ENCODE measurements at places on chromosomes 13 and 19.

DNA sequence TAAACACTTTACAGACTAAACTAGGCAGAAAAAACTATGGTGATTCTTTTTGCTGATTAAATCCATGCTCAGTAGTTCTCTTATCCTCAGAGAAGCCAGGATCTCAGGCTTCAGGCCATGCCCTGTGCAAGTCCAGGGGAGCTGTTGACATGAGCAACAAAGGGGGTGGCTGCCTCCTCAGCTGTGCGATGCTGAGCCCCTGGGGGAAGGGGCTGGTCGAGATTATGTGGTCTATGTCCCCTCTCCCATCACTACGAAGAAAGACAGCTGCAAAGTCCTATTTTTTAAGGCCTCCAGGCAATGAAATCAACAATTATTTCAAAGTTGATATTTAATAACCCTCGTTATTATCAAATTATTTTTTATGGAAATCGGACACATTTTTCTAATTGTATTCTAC is 37.0 kb downstream of the IRS2 start:
- no peak for DNase-seq

DNA sequence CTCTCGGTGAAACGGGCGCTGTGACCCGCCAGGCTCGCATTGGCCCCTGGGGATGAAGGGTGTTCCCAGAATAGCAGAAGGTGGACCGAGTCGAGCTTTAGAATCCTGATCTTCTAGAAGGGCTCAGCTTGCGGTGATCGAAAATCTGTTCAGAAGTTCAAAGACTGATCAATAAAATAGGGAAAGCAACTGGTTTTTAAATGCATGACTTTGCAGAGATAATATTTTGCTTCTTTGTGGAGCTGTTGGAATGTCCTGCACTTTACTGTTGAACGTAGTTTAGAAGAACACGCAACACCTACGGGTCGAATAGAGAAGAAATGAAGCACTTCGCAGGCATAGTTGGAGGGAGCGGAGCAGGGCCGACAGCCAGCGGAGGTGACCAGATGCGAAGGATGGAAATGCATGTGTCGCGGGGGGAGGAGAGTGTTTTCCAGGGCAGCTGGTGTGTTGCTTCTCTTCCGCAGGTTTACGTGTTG is 766 bp downstream of the CEBPG start:
- DNase-seq = peak; percentile 27

- peak; percentile 64 for DNase-seq
These were observed 546 bp downstream of the UBXN6 start for GRCh38 chr19:4456843-4457653.

DNA sequence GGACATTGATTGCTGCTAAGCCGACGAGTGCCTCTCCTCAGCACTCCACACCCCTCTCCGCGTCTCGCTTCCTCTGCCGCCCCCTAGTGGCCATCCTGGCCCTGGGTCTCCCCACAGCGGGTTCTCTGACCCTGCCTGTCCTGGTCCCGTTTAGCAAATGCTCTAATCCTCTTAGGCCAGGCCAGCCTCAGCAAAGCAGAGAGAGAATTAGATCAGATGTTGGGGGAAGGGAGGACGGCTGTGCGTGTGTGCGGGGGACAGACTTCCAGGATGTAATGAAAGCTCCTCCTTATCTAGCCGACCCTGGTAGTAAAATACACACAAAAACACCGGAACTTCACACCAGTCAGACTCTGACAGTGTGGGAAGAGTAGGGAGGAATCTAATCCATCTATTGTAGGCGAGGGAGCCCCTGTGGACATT is 4.5 kb downstream of the TPRX2 start:
- DNase-seq = peak; percentile 74

DNA sequence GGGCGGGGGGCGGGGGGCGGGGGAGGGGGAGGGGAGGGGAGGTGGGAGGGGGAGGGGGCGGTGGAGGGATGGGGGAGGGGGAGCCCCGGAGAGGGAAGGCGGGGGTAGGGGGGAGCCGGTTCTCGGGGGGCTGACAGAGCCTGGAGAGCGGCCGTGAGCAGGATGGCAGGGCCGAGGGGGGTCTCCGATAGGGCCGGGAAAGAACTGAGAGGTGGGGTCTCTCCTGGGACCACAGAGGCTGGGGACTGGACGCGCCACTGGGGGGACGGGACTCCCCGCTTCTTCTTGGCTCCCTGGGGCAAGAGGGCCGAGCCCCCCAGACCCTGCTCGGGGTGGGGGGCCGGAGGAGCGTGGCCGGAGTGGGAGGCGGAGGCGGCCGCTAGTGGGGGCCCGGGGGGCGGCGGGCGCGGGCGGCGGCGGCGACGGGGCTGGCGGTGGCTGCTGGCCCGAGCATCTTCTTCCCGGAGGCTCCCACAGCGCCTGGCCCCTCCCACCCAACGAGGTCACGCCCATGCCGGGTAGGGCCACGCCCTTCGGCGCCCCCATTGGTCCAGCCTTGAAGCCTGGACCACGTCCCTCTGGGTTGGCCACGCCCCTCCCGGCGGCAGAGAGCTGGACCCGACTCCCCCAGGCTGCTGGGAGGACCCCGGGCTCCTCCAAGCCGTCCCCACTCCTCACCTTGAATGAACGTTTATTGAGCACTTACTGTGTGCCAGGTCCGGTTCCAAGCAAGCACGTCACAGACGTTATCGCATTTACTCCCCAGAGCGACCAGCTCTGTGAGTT is at the start of gene NOVA2:
Gene NOVA2, minus strand, starts transcription at position 313 of the 786 bp plus-strand sequence. CDS start 514 bp downstream, outside the sequence.
- peak; percentile 39 for DNase-seq

GRCh38 chr19:20611866-20612265 is 46.3 kb upstream of the ZNF737 start:
- DNase-seq = no peak

DNA sequence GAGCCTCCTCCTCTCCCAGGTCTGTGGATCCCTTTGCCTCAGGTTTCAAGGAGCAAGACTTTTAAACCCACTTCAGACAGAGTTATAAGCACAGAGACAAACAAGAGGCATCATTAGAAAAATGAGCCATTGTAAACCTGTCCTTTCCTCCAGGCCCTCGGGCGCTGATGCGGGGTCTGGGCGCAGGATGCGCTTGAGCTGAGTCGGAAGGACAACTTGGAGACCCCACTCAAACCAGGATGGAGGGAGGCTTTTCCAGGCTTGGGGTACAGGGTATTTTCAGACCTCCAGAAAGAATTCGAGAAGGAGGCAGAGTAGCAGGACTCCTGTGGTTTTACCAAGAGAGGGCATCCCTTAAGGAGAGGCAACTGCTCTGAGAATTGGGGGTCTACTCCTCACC is 155.6 kb downstream of the NUFIP1 start:
- DNase-seq = no peak
